ENCODE measurements at places on chromosomes 5 and 9. TPM values are rescaled to one million over a fixed set of nuclear protein-coding genes. Genes with fewer than 3 reads are reported as not detected.

LOX gene
- total RNA-seq: 8.2 TPM

BARHL1 gene
- total RNA-seq: not detected

DNA sequence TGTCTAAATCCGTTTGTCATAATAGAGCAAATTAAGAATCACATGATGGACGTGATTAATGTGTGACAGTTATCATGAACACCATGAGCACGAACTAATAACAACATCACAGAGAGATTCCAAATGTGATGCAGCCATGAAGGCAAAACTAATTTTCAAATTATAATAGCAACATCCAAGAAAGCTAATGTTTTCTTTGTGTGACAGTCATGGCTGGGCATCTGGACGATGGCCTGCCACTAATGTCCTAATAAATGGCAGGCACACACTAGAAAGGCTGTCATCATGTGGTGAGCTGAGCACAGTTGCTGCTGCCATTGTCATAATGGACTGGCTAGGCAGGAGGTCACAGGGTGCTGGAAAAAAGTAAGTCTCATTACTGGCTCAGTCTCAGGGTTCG, 280.0 kb upstream of the EFNA5 start:
- H3K27me3 ChIP-seq: no peaks in the 10 kb centered on the region
- no peak overlapping the region for H3K4me3 ChIP-seq
- H3K27ac ChIP-seq: no peak overlapping the region
- DNase-seq: no peak

GRCh38 chr5:83554133-83554532, 82.6 kb downstream of the VCAN start:
- no peak overlapping the region for H3K27ac ChIP-seq
- H3K27me3 ChIP-seq: no peaks in the 10 kb centered on the region
- no peaks in the 10 kb centered on the region for H3K36me3 ChIP-seq
- H3K4me1 ChIP-seq: peaks cover 7% of the 10 kb centered on the region
- no peak overlapping the region for H3K4me3 ChIP-seq
- DNase-seq: no peak

DNA sequence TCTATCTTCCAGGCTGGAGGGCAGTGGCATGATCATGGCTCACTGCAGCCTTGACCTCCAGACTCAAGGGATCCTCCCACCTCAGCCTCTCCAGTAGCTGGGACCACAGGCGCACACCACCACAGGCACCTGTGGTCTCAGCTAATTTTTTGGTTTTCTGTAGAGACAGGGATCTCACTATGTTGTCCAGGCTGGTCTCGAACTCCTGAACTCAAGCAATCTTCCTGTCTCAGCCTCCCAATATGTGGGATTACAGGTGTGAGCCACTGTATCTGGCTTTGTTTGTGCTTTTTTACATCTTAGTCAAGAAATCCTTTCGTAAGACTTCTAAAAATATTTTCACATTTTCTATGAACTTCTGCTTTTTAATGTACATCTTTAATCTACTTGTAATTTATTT, 116.9 kb downstream of the DENND1A start:
- no peaks in the 10 kb centered on the region for H3K36me3 ChIP-seq
- DNase-seq: no peak
- no peaks in the 10 kb centered on the region for H3K27me3 ChIP-seq

GRCh38 chr5:138241688-138242571, 28.8 kb upstream of the CDC23 start:
- no peaks in the 10 kb centered on the region for H3K4me1 ChIP-seq
- H3K27me3 ChIP-seq: peaks cover 4% of the 10 kb centered on the region
- no peaks in the 10 kb centered on the region for H3K36me3 ChIP-seq

GRCh38 chr5:133323494-133324457, 272.0 kb downstream of the HSPA4 start:
- no peaks in the 10 kb centered on the region for H3K4me1 ChIP-seq
- no peaks in the 10 kb centered on the region for H3K36me3 ChIP-seq
- no peak overlapping the region for H3K27ac ChIP-seq
- DNase-seq: no peak
- H3K4me3 ChIP-seq: no peak overlapping the region

GRCh38 chr9:129762985-129763926, 10.4 kb upstream of the PTGES start:
- H3K27me3 ChIP-seq: no peaks in the 10 kb centered on the region
- no peak for DNase-seq
- no peaks in the 10 kb centered on the region for H3K4me1 ChIP-seq
- H3K4me3 ChIP-seq: no peak overlapping the region

GRCh38 chr5:23025629-23026233, 172.6 kb upstream of the CDH12 start:
- no peak overlapping the region for H3K4me3 ChIP-seq
- H3K27me3 ChIP-seq: no peaks in the 10 kb centered on the region
- no peaks in the 10 kb centered on the region for H3K4me1 ChIP-seq
- H3K27ac ChIP-seq: no peak overlapping the region
- no peak for DNase-seq

DNA sequence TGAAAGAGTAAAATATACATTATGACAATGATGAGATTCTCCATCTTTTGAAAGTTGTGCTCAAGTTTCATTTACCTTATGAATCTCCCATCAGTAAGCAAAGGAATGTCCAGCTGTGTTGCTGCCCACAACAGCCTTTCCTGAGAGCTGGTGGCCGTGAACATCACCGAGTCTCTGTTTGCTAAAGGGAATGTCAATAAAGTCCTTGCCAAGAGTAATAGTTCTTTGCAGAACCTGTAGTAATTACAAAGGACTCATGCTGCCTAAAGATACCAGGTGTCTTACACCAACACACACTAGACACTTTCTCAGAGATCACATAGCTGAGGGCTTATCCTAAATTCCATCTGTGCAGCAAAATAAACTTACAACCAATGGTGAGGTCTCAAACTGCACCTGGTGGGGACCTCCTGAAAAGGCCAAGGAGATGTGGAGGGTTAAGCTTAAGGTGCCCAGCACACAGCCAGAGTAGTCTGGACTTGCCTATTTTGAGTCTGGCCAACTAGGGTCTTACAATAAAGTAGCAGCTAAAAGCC, 111.1 kb upstream of the DAPK1 start:
- H3K4me1 ChIP-seq: no peaks in the 10 kb centered on the region
- H3K36me3 ChIP-seq: no peaks in the 10 kb centered on the region
- H3K27ac ChIP-seq: no peak overlapping the region
- no peak overlapping the region for H3K4me3 ChIP-seq
- no peak for DNase-seq

DNA sequence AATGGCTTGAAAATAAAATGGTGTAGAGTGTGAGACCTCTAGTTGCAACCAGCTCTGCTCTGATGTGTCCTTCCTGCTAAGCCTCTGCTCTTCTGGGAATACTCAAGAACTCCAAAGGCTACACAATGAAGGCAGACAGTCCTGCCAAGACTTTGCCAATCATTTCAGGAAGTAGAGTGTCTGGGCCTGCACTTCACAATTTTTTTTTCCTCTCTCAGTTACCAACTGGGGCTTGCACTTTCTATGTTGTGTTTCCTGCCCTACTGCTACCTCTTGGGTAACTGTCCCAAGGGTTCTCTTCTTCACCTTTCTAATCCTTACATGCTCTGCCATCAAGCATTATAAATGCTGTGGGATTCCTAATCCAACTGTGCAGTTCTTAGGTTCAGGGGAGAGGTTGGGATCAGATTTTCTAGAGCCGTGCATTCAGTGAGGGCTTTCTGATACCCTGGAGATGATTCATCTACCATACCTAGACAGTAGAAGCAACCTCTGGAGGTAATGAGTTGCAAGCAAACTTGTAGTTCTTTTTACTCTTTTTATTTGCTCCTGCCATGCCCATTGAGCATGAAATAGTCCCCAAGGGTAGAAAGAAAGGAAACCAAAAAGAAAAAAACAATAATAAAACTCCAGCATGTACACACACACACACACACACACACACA, 365.9 kb downstream of the MLLT3 start:
- no peaks in the 10 kb centered on the region for H3K4me1 ChIP-seq
- no peak for DNase-seq
- no peaks in the 10 kb centered on the region for H3K27me3 ChIP-seq

GRCh38 chr5:56092115-56092514, 97.4 kb upstream of the IL6ST start:
- no peaks in the 10 kb centered on the region for H3K36me3 ChIP-seq
- H3K4me3 ChIP-seq: no peak overlapping the region
- H3K27me3 ChIP-seq: no peaks in the 10 kb centered on the region

GRCh38 chr9:6631207-6631512, 14.4 kb downstream of the GLDC start:
- H3K27ac ChIP-seq: no peak overlapping the region
- H3K27me3 ChIP-seq: peaks cover 6% of the 10 kb centered on the region
- no peak for DNase-seq
- no peaks in the 10 kb centered on the region for H3K36me3 ChIP-seq
- no peak overlapping the region for H3K4me3 ChIP-seq

DNA sequence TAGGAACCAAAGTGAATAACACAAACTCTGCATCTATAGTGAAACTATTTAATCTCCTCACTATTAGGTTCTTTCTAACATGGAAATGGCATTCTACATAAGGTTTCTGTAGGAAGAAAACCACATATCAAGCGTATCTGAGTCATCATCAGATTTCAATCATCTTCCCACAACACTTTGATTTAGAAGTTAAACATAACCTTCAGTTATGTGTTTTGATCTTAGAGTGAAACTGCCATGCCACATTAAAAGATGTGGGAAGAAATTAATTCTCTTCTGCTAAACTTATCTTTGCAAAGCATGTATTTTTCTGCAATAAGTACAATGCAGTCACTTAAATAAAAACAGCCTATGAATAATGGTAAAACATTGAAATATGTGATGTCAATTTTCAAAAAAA, 55.0 kb downstream of the MEF2C start:
- H3K27me3 ChIP-seq: no peaks in the 10 kb centered on the region
- H3K4me1 ChIP-seq: peaks cover 45% of the 10 kb centered on the region
- peak overlapping the region; percentile 73 for H3K27ac ChIP-seq
- no peak for DNase-seq
- no peak overlapping the region for H3K4me3 ChIP-seq
- H3K36me3 ChIP-seq: peaks cover 8% of the 10 kb centered on the region

GRCh38 chr5:149796836-149797235, 66.7 kb downstream of the PPARGC1B start:
- H3K36me3 ChIP-seq: no peaks in the 10 kb centered on the region
- DNase-seq: no peak
- no peak overlapping the region for H3K27ac ChIP-seq
- no peak overlapping the region for H3K4me3 ChIP-seq
- H3K4me1 ChIP-seq: peaks cover 14% of the 10 kb centered on the region

DNA sequence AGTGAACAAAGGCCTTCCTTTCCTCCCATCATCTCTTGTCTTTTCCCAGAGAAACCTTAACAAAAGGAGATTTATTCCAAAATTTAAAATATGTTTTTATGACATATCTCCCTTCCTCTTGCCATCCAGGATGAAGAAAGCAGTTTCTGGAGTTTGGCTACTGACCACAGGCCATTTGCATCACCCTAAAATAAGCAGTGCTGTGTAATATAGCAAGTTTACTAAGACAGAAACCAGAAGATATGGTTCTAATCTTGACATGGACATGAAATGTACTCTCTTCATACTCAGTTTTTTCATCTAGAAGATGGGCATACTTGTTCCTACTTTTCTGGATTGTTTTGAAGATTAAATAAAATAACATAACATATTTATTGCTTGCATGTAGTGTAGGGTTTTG, 50.2 kb upstream of the ZFAND5 start:
- H3K4me3 ChIP-seq: no peak overlapping the region
- H3K4me1 ChIP-seq: no peaks in the 10 kb centered on the region
- DNase-seq: no peak
- no peak overlapping the region for H3K27ac ChIP-seq
- no peaks in the 10 kb centered on the region for H3K27me3 ChIP-seq

DNA sequence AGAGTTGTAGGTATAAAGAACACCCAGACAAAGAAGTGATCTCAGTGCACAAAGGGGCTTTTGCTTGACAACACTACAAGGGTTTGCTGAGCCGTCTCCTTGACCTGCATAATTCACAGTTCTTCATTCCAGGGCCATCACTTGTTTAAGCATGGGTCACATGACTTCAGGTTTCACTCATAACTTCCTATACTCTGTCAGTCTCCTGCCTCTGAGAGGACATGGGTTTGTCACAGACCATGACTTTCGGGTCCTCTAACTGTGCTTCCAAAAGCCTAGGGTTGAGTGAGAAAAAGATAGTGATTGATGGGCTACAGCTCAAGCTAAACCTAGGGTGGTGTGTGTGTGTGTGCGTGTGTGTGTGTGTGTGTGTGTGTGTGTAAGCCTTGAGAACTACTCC, 166.4 kb downstream of the CDH6 start:
- no peaks in the 10 kb centered on the region for H3K27me3 ChIP-seq
- no peak overlapping the region for H3K27ac ChIP-seq
- no peaks in the 10 kb centered on the region for H3K4me1 ChIP-seq
- no peaks in the 10 kb centered on the region for H3K36me3 ChIP-seq

DNA sequence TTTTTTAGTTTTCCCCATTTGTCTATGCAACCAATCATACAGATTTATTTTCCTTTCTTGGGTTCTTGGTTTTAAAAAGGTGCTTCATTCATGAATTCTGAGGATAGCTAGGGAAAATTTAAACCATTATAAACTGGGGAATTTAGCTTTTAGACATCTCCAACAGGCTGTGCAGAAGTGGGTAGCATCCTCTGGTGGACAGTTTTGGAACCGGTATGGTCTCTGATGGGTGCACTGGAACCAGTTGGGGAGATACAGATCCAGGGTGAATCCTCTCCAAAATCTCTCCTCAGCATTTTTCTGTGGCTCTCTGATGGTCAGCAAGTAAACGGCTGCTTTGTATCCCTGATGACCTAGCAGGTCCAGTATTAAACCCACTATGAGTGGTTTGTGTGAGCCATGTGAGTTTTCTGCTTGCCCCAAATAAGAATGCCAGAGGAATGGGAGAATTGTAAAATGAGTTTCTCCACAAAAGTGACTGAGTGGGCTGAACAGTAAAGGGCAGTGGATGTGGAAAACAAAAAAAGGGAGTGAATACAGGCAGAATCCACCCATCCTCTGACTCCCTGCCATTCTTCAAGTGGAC, 9.1 kb upstream of the DNAJC25 start:
- H3K27me3 ChIP-seq: no peaks in the 10 kb centered on the region
- H3K4me3 ChIP-seq: no peak overlapping the region
- H3K4me1 ChIP-seq: peaks cover 8% of the 10 kb centered on the region
- peak overlapping the region; percentile 88 for H3K27ac ChIP-seq
- peak; percentile 77 for DNase-seq

GRCh38 chr9:103068753-103069152, 73.6 kb downstream of the CYLC2 start:
- no peak for DNase-seq
- no peaks in the 10 kb centered on the region for H3K27me3 ChIP-seq
- no peak overlapping the region for H3K4me3 ChIP-seq
- no peak overlapping the region for H3K27ac ChIP-seq
- no peaks in the 10 kb centered on the region for H3K4me1 ChIP-seq
- H3K36me3 ChIP-seq: no peaks in the 10 kb centered on the region

DNA sequence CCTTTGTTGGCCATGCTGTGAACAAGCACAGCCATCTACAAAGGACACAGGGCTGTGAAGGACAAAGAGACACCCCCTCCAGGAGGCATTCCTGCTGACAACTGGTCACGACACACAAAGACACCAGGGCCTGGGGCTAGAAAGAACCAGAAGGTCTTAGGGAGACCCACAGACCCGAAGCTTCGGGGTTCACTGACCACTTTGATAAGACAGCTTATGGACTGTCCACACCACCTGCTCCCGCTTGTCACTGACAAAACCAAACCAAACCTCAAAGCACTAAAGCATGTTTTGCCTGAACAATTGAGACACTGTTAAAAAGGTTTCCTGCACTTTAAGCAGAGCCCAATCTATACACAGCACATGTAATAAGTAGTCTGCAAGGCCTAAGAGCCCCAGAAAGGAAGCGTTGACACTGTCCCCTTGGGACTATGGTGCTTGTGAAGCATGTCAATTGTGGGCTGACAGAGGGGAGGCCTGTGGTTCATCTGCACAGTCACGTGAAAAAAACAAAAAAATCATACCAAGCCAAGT, 185.0 kb downstream of the GAPVD1 start:
- no peak for DNase-seq
- H3K27me3 ChIP-seq: no peaks in the 10 kb centered on the region
- H3K4me3 ChIP-seq: no peak overlapping the region
- no peak overlapping the region for H3K27ac ChIP-seq
- H3K4me1 ChIP-seq: no peaks in the 10 kb centered on the region
- H3K36me3 ChIP-seq: peaks cover 8% of the 10 kb centered on the region

Measured in adrenal gland (tissue), 19 donors.